ENCODE measurements at places on chromosomes 16 and 17.
A peak's percentile ranks its signal among the peaks of the same experiment; 100 is the strongest.

DNA sequence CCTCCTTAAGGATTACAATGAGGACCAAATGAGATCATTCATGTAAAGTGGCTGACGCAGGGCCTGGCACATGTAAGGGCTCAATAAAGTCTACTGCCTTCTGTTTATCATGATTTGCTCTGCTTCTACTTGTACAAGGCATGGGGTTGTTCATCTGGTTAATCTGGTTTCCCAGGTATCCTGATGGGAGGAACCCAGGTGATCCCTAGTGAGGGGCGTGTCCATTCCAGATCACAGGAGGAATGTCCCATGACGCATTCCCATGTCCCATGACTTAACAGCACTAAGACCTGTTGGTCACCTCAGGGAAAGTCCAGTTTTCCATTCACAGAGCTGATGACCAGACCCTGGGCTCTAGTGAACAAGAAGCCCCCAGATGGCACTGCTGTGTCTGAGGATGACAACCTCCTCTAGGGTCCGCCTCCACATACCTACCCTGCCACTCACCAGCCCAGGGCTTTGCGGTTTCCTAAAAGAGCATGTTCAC, 11.5 kb upstream of the TPPP3 start:
- DNase-seq = no peak

GRCh38 chr17:4297351-4297750, 33.6 kb upstream of the ANKFY1 start:
- DNase-seq = peak; percentile 7

DNA sequence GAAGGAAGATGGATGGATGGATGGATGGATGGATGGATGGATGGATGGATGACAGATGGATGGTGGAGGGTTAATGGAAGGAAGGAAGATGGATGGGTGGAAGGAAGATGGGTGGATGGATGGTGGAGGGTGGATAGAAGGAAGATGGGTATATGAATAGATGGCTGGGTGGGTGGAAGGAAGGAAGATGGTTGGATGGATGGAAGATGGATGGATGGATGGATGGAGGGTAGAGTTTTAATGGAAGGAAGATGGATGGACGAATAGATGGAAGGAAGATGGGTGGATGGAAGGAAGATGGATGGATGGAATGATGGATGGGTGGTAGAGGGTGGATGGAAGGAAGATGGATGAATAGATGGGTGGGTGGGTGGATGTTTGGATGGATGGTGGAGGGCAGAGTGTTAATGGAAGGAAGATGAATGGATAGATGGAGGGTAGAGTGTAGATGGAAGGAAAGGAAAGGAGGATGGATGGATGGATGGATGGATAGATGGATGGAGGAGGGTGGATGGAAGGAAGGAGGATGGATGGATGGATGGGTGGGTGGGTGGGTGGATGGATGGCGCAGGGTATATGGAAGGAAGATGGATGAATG, 22.1 kb downstream of the MLYCD start:
- no peak for DNase-seq

GRCh38 chr17:32659419-32659842, 172.6 kb downstream of the CDK5R1 start:
- DNase-seq = peak; percentile 59

- DNase-seq = peak; percentile 78
Observed at GRCh38 chr16:29678691-29679267, at the start of gene QPRT. Gene QPRT, plus strand, starts transcription at chr16:29679180. Its CDS starts 18 bp downstream, at chr16:29679198.
